ENCODE measurements at places on chromosomes 2 and 18.

DNA sequence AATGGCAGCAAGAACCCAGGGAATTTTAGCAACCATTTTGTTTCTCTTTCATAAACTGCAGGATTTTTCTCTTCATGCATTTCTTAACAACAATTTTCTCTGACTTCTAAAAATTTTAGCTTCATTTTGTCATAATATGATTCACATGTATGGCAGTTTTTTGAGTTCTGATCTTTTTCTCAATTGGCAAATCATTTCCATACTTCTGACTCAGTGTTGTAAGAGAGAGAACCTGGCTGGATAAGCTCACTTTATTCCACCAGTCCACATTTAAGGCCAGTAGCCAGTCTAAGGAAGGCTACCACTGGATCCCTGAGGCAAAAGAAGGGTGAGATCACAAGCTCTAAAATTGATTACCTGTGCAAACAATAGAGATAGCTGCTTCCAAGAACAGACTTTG lies 42.8 kb upstream of the COL3A1 start:
- DNase-seq: no peak

- DNase-seq: no peak
Observed at GRCh38 chr18:53629337-53629736, 595.1 kb downstream of the MBD2 start.

DNA sequence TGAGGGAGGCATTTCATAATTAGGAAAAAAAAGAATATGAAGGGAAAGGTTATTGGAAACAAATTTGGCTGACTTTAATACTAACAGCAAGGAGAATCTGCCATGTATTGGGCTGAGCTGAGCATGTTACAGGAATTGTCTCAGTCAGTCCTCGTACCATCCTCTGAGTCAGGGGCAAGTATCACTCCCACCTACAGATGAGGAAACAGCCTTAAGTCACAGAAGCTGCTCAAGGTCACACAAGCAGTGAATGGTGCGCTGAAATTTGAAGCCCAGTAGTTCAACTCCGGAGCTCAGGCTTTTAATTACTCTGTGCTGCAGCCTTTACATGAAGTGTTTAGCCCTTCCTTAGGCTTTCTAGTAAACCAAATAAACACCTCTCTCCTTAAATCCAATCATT lies 17.3 kb downstream of the PROKR1 start:
- no peak for DNase-seq

GRCh38 chr2:158823486-158824237 lies 28.5 kb downstream of the DAPL1 start:
- no peak for DNase-seq

- DNase-seq: no peak
Observed at GRCh38 chr2:128834207-128834879, 515.7 kb upstream of the HS6ST1 start.

- no peak for DNase-seq
Observed at GRCh38 chr2:238997137-238997390, 149.2 kb downstream of the TWIST2 start.

DNA sequence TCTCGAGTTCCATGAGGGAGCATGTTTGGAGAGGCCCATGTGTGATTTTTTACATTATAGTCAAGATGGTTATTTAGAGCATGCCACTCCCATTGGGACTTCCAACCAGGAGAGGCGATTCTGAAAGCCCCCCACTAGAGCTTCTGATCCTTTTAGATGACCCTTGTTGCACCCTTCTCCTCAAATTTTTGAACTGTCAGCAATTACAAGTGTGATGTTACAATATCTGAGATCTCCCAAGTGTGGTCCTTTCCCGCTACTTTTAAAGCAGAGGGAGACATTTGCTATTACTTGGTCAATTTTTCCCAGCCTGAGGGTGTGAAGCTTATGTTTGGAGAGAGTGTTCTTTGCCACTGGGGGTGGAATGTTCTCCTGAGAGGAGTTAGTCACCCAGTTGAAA lies 16.7 kb upstream of the PTH2R start:
- no peak for DNase-seq

GRCh38 chr2:172420216-172420615 lies 7.2 kb upstream of the ITGA6 start:
- DNase-seq: no peak

DNA sequence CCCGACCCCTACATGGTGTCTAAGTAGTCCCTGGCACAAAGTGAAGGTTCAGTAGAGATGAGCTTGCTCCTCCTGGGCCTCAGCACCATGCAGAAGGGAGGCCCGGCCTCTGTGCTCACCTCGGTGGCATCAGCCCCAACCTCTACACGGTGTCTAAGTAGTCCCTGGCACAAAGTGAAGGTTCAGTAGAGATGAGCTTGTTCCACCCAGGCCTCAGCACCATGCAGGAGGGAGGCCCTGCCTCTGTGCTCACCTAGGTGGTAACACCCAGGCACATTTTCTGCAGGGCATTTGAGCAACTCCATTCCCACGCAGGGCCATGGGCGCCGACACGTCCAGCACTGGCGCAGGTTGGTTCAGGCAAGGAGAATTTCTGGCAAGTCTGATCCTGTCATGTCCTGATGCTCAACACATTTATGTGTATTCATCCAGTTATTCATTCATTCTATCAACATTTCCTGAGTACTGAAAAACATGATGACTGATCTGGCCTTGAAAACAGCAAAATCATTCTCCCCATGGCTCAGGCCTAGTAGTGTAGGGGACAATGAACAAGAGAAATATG lies 408.2 kb upstream of the MYT1L start:
- DNase-seq: no peak

DNA sequence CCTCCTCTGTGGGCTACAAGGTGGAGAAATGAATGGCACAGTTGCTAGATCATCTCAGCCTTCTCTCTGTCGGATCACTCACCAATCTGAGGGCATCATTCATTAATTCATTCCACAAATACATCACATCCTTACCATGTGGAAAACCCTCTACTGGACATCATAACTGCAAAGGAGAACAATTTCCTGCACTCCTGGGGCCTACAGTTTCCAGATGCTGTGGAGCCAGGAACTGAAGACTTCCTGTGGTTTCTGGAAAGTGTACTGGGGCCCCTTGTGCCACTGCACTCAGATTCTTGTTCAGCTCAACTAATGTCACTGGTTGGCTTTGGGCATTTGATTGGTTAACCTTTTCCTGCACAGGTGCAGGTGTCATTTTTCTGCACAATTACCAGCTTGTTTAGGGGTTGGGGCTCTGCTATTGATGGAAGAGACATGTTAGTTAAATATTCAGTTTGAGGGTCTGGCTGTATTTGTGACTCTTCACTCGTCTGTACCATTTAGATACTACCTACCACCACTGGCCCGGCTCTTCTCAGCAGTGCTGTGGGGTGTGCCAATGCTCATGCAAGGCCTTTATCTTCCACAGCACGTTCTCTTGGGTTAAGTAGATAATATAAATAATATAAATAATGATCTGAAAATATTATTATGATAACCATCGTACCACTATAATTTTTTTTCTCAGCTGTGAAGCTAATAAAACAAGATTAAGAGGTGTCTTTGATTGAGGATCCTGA lies 427.3 kb downstream of the TSN start:
- DNase-seq: no peak

- no peak for DNase-seq
Observed at GRCh38 chr2:193668557-193669323, 1474.0 kb upstream of the TMEFF2 start.

DNA sequence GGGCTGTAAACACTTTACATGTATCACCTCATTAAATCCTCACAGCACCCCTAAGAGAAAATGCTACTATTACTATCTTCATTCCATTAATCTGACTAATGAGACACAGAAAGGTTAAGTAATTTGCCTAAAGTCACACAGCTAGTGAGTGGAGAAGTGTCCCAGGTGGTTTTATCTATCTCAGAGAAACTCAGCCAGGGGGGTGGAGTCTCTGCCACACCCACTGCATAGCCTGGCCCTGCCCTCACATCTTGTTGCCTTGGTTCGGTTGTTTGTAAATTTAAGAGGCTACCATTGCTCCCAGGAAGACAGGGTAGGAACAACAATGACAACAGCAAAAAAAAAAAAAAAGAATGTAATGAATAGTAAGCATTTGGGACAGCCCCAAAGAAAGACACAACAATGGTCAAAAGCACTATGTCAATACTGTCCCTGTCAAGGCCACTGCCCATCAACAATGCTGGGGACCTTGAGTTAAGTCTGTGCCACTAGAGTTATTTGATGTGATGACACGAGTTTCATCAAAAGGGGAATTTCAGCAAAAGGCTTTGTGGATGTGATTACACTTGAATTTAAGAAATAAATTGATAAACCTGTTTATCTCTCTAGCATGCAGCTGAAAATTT lies 17.5 kb downstream of the CYRIA start:
- no peak for DNase-seq

DNA sequence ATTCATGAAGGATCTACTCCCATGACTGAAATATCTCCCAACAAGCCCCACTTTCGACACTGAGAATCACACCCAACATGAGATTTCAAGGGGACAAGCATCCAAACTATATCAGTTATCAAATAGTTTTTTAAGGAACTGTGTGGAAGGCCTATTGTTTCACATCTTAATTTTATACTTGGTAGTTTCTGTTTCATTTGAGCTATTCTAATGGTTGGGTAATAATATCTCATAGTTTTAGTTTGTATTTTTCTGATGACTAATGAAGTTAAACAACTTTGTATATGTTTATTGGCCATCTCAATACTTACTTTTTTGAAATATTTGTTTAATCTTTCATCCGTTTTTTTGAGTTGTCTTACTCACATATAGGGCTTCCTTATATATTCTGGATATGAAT lies 135.0 kb downstream of the SCG2 start:
- no peak for DNase-seq

DNA sequence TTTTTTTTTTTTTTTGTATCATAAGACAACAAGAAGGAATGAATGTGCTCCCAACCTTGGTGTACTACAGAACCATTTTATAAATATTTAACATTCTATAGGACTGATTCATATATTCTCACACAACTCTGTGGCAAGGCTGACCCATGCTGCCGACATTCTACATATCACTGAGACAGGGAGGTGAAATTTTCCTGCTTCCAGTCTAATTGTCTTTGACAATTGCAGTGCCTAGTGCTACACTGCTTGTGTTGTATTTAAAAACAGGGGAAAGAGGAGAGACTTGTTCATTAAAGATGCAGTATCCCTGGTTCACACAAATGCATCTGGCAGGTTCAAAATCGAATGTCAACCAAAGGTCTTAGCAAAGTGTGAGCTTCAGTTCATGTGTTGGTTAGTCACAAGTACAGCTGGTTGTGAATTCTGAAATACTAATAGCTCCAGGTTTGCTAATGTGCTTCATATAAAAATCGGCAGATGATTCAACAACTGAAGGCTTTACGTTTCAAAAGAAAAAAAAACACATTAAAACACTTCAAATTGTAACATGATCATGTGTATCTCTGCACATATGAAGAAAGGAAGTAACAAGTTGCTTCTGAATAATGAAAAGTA lies 130.8 kb downstream of the FIGN start:
- no peak for DNase-seq

DNA sequence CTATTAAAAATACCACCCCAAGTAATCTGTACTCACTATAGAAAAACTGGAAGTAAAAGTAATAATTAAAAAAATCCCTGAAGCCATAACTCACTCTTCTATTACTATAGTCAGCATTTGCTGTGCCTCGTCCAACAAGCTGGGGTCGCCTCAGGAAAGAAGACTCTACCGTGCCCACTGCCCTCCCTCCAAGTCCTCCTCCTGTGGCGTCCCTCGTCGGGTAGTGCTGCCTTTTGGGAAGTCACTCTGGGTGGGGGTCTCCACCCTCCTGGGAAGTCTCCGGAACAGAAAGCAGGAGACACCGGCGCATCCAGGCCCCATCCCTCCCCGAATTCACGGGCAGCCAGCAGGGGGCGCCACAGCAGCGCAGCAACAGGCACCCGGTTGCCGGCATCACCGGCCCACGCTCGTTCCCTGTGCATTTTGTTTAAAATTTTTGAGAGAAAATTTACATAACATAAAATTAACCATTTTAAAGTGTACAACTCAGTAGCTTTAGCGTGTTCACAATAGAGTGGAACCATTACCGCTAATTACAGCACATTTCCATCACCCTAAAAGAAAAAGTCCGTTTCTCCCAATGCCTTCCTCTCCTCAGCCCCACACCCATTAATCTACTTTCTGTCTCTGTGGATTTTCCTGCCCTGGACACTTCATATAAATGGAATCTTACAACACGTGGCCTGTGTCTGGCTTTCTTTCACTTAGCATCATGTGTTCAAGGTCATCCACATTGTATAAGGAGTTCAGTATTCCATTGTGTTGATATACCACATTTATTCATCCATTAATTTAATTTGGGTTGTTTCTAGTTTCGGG lies 62.2 kb downstream of the ADNP2 start:
- peak; percentile 40 for DNase-seq

- DNase-seq: no peak
Observed at GRCh38 chr2:103873716-103874351, 980.1 kb upstream of the POU3F3 start.

GRCh38 chr2:64586883-64587481 lies 62.9 kb downstream of the AFTPH start:
- no peak for DNase-seq

- DNase-seq: no peak
Observed at GRCh38 chr2:24122366-24123194, 554 bp downstream of the PFN4 start.

DNA sequence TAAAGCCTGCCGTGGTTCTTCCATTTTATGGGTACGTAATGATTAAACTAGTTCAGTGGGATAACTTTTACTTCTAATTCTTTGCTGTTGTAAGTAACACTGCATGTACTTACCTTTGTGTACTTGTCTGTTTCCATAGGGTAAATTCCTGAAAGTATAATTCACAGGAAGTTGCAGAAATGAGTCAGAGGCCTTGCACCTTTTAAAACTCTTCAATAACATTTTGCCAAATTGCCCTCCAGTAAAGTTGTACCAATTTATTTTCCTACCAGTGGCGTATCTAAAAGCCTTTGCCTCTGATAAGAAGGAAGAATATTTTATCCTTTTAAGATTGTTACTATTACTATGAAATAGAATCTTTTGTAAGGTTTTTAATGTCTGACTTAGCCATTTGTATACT lies 65.1 kb downstream of the CAB39 start:
- DNase-seq: no peak

DNA sequence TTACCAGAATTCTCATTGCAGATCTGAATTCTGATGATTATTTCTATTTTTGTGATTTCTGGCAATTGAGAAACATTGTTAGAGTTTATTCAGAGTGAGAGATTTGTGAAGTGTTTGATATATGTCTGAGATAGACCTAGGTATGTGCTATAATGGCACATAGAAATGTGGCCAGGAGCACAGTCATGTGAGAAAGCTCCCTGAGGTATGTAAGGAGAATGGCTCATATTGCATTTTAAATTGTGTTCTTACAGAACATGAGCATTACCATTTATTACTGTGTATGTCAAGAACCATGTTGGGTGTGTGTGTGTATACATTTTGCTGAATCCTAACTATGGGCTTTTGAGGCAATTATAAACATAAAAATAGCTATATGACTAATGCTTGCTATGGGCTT lies 101.2 kb downstream of the RAPGEF4 start:
- no peak for DNase-seq

- no peak for DNase-seq
Observed at GRCh38 chr2:58515827-58516573, 274.9 kb upstream of the FANCL start.

- DNase-seq: no peak
Observed at GRCh38 chr2:240932001-240932723, 26.0 kb downstream of the CROCC2 start.
